ENCODE measurements at places on chromosomes 6 and 20. TPM values are rescaled to one million over a fixed set of nuclear protein-coding genes. Genes with fewer than 3 reads are reported as not detected.

The ADTRP gene
- total RNA-seq, result 2.3 TPM

The RSPO3 gene
- not detected for total RNA-seq

The RAET1L gene
- not detected for total RNA-seq

The SLC22A7 gene
- total RNA-seq, result not detected

The BTNL2 gene
- not detected for total RNA-seq

The AIF1 gene
- total RNA-seq, result 118 TPM

The PHF10 gene
- total RNA-seq, result 67.2 TPM

The FOXQ1 gene
- not detected for total RNA-seq

The CLIC5 gene
- 6.0 TPM for total RNA-seq

The FAM184A gene
- 3.0 TPM for total RNA-seq

The HSD17B8 gene
- total RNA-seq, result 21.8 TPM

- no peak overlapping the region for H3K4me3 ChIP-seq
- H3K36me3 ChIP-seq, result no peaks in the 10 kb centered on the region
- no peak for DNase-seq
- no peak overlapping the region for H3K27ac ChIP-seq
- H3K27me3 ChIP-seq, result peaks cover 4% of the 10 kb centered on the region
These were observed 10.1 kb upstream of the HDAC2 start for GRCh38 chr6:113980937-113981554.

GRCh38 chr6:142913511-142914047, 31.4 kb downstream of the HIVEP2 start:
- peaks cover 63% of the 10 kb centered on the region for H3K4me1 ChIP-seq
- peak overlapping the region; percentile 76 for H3K4me3 ChIP-seq
- H3K36me3 ChIP-seq, result peaks cover 9% of the 10 kb centered on the region
- H3K27me3 ChIP-seq, result no peaks in the 10 kb centered on the region
- peak overlapping the region; percentile 93 for H3K27ac ChIP-seq

DNA sequence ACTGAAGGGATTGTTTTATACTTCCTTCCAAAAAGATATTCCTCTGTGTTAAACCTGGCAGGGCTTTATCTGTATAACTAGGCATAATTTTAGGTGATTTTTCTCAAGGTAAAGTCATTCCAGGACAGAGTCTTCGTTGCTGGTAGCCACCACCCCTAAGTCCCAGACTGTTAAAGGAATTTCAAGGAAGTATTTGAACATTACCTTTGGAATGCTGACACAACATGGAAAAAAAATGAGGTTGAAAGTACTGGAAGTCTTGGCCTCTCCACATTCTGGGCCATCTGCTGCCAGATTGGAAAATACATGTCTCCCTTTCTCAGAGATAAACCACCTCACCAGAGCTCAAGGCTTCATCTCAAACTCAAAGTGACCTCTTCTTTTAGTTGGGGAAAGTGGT, 27.0 kb upstream of the ETV7 start:
- peaks cover 2% of the 10 kb centered on the region for H3K36me3 ChIP-seq
- no peak for DNase-seq
- H3K4me3 ChIP-seq, result no peak overlapping the region
- H3K27ac ChIP-seq, result no peak overlapping the region
- H3K27me3 ChIP-seq, result peaks cover 5% of the 10 kb centered on the region

DNA sequence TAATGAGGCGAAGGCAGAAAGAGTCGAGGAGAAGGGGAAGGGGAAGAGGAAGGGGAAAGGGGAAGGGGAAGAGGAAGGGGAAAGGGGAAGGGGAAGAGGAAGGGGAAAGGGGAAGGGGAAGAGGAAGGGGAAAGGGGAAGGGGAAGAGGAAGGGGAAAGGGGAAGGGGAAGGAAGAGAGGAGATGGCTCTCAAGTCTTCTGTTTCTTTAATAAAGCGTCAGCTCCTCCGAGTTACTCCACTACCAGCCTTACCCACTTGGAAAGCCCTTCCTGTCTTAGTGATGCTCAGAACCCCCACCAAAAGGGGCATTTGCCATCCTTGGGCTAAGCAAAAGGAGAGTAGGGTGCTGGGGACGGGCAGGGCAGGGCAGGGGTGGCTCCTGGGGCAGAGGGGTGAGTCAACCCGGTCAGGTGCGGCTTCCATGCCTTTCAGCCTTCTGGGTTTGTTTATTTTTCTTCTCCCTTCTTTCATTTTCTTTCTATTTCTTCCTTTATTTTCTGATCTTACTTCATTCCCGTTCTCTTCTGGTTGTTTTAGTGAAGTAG, 476 bp upstream of the CLIC5 start:
- no peak overlapping the region for H3K27ac ChIP-seq
- H3K4me3 ChIP-seq, result peak overlapping the region; percentile 63
- H3K27me3 ChIP-seq, result peaks cover 22% of the 10 kb centered on the region
- H3K4me1 ChIP-seq, result peaks cover 30% of the 10 kb centered on the region
- H3K36me3 ChIP-seq, result no peaks in the 10 kb centered on the region

- peaks cover 2% of the 10 kb centered on the region for H3K27me3 ChIP-seq
- DNase-seq, result no peak
- peaks cover 49% of the 10 kb centered on the region for H3K4me1 ChIP-seq
- peaks cover 1% of the 10 kb centered on the region for H3K36me3 ChIP-seq
- H3K4me3 ChIP-seq, result peak overlapping the region; percentile 69
These were observed 285.2 kb downstream of the UST start for GRCh38 chr6:149031859-149032598.

GRCh38 chr6:167767715-167768107, 59.0 kb upstream of the AFDN start:
- H3K4me1 ChIP-seq, result no peaks in the 10 kb centered on the region
- DNase-seq, result no peak
- H3K27me3 ChIP-seq, result peaks cover 7% of the 10 kb centered on the region
- no peak overlapping the region for H3K27ac ChIP-seq
- H3K36me3 ChIP-seq, result no peaks in the 10 kb centered on the region

- no peak for DNase-seq
- no peaks in the 10 kb centered on the region for H3K36me3 ChIP-seq
- H3K27me3 ChIP-seq, result no peaks in the 10 kb centered on the region
- H3K4me1 ChIP-seq, result no peaks in the 10 kb centered on the region
These were observed 451.8 kb downstream of the COL12A1 start for GRCh38 chr6:74753883-74754600.

GRCh38 chr6:166333172-166333995, 9.0 kb downstream of the SFT2D1 start:
- H3K4me1 ChIP-seq, result peaks cover 30% of the 10 kb centered on the region
- H3K4me3 ChIP-seq, result peak overlapping the region; percentile 54
- DNase-seq, result no peak
- H3K27me3 ChIP-seq, result peaks cover 3% of the 10 kb centered on the region

DNA sequence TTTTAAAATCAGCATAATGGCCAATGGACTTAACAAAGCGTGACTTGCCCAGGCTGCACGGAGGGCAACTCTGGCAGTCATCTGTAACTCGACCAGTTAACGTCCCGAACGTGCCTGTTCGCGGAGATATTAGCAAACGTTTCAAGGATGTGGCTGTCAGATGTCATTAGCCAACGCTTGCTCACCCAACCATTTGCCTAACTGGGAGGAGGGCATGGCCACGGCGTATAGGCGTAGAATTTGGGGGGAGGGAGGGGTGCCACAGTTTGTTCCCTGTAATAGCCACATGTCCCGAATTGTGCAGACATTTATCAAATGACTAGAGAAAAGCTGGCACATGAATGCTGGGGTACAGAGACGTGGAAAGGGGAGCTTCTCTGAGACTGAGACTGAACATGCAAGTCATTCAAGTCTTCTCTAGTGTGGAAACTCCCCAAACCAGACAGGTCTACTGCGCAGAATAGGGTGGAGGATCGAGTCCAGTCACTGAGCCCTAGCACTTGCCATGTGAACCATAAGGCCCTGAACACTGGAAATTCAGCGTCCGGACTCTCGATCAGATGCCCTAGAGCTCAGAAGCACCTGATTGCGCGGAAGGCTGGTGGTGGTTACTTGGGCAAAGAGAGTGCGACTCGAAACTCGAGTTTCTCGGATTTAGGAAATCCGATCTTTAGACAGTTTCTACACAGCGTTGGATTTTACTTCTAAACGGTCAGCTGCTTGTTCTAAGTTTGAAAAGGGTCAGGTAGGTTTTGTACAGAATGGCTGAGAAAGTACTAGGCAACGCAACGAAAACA, 32.6 kb downstream of the TFAP2B start:
- H3K27me3 ChIP-seq, result peaks cover 44% of the 10 kb centered on the region
- H3K4me3 ChIP-seq, result no peak overlapping the region
- H3K4me1 ChIP-seq, result no peaks in the 10 kb centered on the region
- no peak for DNase-seq

DNA sequence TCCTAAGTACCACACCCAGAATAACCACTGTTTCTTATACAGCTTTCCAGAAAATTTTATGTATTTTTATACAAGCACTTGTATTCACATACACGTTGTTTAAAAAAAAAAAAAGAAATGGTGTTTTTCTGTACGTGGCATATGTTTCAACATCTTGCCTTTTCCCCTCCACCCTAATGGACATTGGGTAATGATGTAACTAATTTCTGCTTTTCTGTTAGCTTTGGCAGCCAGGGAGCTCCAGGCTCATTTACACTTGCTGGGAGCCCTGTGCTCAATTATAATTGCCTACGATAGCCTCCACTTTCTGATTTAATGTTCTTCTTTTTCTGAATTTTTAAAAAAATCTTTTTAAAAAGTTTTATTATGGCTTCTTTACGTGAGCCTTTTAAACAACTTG, 352.4 kb downstream of the UTRN start:
- H3K4me1 ChIP-seq, result peaks cover 2% of the 10 kb centered on the region
- H3K27ac ChIP-seq, result no peak overlapping the region

DNA sequence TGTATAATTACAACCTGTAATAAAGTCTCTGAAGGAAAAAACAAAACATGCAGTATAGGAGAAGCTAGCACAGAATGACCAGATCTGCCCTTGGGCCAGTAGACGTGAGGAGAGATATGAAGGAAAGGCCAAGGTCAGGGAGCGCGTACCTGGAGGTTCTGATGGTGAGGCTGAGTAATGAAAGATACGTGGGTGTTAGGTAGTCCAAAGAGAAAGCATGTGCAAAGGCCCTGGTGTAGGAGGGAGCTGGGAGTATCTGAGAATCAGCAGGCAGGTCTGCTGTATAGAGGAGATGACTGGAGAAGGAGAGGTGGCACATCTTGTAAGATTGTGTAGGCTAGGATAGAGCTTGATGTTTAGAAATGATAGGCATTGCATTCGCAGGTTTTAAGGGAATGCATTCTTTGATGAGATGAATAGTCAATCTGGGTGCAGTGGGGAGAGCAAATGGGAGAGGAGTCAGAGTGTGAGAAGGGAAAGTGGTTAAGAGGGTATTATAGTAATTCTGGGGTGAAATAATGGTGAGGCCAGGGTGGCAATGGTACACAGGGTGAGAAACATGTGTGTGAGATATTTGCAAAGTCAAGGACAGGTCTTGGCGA, 15.9 kb upstream of the TFB1M start:
- H3K27ac ChIP-seq, result no peak overlapping the region
- H3K4me1 ChIP-seq, result peaks cover 31% of the 10 kb centered on the region
- H3K36me3 ChIP-seq, result no peaks in the 10 kb centered on the region

- peaks cover 36% of the 10 kb centered on the region for H3K4me1 ChIP-seq
- H3K4me3 ChIP-seq, result peak overlapping the region; percentile 61
- H3K36me3 ChIP-seq, result peaks cover 54% of the 10 kb centered on the region
- H3K27ac ChIP-seq, result peak overlapping the region; percentile 78
- peak; percentile 33 for DNase-seq
These were observed 5.8 kb downstream of the BTN3A3 start for GRCh38 chr6:26445934-26446667.

DNA sequence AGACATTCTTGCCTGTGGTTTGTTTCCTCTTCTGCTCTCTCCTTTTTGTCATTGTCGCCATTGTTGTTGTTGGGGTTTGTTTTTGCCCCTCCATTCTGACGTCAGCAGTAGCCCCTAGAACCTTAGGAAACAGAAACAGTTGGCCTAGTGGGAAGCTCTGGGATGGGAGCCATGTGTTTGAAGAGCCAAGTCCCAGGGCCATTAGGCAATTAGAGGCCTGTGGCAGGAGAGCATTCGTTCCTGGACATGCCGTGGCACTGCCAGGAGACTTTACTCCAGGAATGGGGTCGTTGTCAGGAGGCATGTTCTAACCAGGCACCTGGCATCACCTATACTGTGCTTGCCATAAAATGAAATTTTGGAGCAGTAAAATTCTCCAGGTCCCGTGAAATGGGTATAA, 39.7 kb downstream of the PPARD start:
- H3K4me1 ChIP-seq, result peaks cover 27% of the 10 kb centered on the region
- H3K4me3 ChIP-seq, result no peak overlapping the region
- H3K36me3 ChIP-seq, result peaks cover 48% of the 10 kb centered on the region
- no peaks in the 10 kb centered on the region for H3K27me3 ChIP-seq
- H3K27ac ChIP-seq, result no peak overlapping the region

GRCh38 chr6:169958510-169958909, 207.1 kb downstream of the ERMARD start:
- no peaks in the 10 kb centered on the region for H3K36me3 ChIP-seq
- peaks cover 18% of the 10 kb centered on the region for H3K4me1 ChIP-seq
- H3K4me3 ChIP-seq, result no peak overlapping the region

DNA sequence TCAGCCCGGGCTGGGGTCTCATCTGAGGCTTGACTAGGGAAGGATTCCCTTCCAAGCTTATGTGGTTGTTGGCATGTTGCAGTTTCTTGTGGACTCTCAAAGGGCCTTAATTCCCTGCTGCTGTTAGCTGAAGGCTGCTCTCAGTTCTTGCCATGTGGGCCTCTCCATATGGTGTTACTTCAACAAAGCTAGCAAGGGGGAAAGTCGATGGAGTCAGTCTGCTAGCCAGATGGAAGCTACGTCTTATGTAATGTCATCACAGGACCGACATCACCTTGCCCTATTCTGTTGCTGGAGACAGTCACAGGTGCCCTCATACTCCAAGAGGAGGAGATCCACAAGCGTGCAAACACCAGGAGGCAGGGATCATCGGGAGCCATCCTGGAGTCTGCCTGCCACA, 43.3 kb upstream of the ARMC2 start:
- DNase-seq, result no peak
- peaks cover 1% of the 10 kb centered on the region for H3K36me3 ChIP-seq
- no peak overlapping the region for H3K4me3 ChIP-seq
- no peak overlapping the region for H3K27ac ChIP-seq
- peaks cover 15% of the 10 kb centered on the region for H3K4me1 ChIP-seq

- H3K4me1 ChIP-seq, result peaks cover 8% of the 10 kb centered on the region
- peaks cover 26% of the 10 kb centered on the region for H3K36me3 ChIP-seq
- H3K4me3 ChIP-seq, result no peak overlapping the region
- no peak for DNase-seq
- no peak overlapping the region for H3K27ac ChIP-seq
- no peaks in the 10 kb centered on the region for H3K27me3 ChIP-seq
These were observed 56.4 kb downstream of the ZMYND8 start for GRCh38 chr20:47300071-47300470.

DNA sequence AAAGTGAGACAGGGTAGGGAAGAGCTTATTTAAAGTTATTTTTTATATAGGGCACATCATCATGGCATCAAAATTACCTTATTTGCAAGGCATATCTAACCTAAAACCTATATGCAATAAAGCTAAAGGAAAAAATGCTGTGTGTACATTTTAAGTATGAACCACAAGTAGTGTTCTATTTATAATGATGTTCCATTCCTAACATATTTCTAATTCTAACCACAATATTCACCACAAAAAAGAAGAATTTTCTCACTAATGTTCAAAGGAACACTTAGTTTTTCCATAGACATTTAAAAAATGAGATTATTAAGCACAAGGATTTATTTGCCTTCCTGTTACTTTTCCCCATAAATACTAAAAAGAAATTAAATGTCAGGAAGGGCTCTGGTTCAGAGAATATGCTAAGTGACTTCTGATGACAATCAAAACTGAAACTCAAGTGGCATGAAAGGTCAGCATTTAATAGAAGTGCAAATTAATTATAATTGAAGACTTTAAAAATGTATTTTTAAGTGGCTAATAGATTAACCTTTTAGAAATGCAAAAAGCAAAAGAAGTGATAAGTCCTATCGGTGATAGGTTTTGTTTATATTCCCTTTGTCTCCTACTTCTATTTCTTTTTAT, 25.1 kb downstream of the GPR63 start:
- DNase-seq, result no peak
- no peak overlapping the region for H3K4me3 ChIP-seq
- H3K27me3 ChIP-seq, result peaks cover 9% of the 10 kb centered on the region
- H3K27ac ChIP-seq, result no peak overlapping the region
